Breast epithelium (tissue), 4 donors: ENCODE measurements at places on chromosomes 2 and 18. TPM values are rescaled to one million over a fixed set of nuclear protein-coding genes. Genes with fewer than 3 reads are reported as not detected.

The NPAS2 gene
- total RNA-seq: 42.3 TPM

The MLPH gene
- 242 TPM for total RNA-seq

The TBR1 gene
- 0.64 TPM for total RNA-seq

The STRN gene
- total RNA-seq: 35.1 TPM

The RBKS gene
- 1.1 TPM for total RNA-seq

- no peak for DNase-seq
Measured at GRCh38 chr18:59783138-59783537, 85.9 kb upstream of the CCBE1 start.

DNA sequence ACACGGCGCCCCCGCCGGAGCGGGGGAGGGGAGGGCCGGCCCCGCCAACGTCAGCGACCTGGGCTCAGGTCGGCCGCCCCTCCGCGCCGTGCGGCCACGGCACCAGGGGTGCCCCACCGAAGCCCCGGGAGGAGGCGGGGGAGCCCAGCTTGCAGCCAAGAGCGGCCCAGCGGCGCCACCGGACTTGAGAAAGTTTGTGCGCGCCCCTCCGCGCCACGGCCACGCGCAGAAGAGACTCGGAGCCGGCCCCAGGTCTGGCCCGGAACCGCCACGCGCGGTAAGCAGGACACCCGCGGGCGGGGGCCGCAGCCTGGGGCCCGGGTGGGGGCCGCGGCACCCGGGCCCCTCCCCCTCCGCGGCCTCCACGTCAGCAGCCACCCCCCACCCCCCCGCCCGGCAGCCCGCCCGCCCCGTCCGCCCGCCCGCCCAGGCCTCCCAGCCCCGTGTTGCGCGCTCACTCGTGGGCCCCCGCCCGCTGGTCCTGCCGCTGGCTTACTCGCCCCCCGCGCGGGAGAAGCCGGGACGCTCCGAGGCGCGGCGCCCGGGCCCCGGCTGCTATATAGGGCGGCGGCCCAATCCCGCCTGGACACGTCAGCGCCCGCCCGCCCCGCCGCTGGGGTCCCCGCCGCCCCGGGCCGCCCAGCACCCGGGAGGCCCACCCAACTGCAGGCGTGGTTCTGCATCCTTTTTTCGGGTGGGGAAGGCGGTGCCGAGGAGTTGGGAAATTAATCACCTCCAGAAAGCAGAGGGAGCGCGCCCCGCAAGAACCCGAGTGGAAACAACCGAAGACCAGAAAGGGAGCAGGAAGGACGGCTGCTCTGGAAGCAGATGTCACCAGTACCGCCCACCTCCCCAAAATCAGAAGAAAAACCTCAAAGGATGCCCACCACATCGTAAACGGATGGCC is 42.9 kb downstream of the HDLBP start:
- no peak for DNase-seq

- no peak for DNase-seq
Measured at GRCh38 chr18:10318691-10318970, 135.8 kb upstream of the APCDD1 start.

DNA sequence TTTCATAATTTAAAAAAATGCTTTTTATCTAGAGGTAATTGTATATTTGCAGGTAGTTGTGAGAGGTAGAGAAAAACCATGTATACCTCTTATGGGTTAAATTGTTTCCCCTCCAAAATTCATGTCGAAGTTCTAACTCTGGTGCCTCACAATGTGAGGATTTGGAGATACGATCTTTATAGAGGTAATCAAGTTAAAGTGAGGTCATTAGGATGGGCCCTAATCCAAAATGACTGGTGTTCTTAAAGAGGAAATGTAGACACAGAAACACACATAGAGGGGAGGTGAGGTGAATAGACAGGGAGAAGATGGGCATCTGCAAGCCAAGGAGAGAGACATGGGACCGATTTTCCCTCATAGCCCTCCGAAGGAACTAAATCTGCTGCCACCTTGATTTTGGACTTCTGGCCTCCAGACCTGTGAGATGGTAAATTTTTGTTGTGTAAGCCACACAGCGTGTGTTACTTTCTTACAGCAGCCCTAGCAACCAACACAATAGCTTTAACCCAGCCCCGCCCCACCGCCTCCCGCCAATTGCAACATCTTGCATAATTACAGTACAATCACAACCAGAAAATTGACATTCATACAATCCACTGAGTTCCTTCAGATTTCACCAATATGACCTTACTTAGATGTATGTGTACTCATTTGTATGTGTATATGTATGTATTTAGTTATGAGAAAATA is 208.9 kb downstream of the MIB1 start:
- no peak for DNase-seq

- DNase-seq: no peak
Measured at GRCh38 chr18:11247381-11247970, 98.1 kb upstream of the PIEZO2 start.

GRCh38 chr2:221558107-221558506 is 14.0 kb downstream of the EPHA4 start:
- DNase-seq: no peak

DNA sequence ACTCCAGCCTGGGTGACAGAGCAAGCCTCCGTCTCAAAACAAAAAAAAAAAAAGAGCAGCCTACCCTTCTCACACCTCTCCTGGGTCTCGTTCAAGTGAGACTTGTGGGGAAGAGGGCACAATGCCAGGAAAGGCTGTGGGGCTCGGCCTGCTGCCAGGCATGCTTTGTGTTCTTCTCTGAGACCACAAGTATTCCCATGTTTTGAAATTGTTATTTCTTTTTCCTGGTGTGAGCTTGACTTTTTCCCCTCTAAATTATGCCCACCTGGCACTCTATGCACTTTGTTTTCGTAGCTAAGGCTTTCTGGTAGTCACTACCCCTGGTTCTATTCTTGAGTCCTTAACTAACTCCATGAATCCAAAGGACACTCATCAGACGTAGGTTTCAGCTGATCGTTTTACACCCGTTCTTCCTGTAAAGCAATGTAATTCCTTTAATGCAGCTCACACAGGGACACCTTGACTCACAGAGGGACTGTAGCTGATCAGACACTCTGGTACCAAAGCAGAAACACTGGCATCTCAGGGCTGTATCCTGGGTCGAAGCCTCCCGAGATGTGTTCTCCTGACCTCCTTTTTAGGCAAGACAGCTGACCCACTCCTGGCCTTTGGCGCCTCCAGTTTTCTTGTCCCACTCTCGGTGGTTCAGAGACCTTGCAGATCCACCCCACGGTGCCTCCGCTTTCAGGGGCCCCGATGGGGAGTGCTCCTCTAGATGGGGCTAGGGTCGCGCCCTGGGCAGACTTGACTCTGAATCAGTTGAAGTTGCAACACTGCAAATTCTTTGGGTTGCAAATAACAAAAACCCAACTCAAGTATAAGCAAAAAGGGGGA is 193.3 kb upstream of the AGAP1 start:
- DNase-seq: peak; percentile 65

- peak; percentile 82 for DNase-seq
Measured at GRCh38 chr18:79939096-79939495, 12.4 kb downstream of the SLC66A2 start.

DNA sequence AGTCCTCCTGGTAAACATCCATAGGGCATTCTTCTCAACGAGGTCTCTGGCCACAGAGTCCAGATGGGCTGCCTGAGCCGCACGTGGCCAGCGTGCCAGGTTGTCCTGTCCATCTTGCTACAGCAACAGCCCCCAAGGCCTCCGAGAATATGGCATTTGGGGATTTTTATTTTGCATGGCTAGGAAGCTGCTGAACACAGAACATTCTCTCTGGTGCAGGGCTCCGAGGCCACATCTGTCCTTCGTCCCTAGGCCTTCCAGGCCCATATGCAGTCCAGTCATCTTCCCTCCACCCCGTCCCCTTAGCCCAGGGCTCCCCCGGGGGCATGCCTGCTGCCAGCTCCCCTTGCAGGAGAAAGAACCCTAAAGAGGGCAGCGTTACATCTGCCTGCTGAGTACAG is 2.3 kb downstream of the HDAC4 start:
- DNase-seq: peak; percentile 46
